ENCODE measurements at places on chromosomes 11 and 22. TPM values are rescaled to one million over a fixed set of nuclear protein-coding genes. Genes with fewer than 3 reads are reported as not detected.

- no peak for DNase-seq
Measured at GRCh38 chr11:19419808-19420207, 179.1 kb upstream of the E2F8 start.

- no peak for DNase-seq
Measured at GRCh38 chr11:130666781-130667251, 218.4 kb downstream of the ADAMTS15 start.

- no peak for DNase-seq
Measured at GRCh38 chr11:78958444-78958843, 383.8 kb upstream of the NARS2 start.

DNA sequence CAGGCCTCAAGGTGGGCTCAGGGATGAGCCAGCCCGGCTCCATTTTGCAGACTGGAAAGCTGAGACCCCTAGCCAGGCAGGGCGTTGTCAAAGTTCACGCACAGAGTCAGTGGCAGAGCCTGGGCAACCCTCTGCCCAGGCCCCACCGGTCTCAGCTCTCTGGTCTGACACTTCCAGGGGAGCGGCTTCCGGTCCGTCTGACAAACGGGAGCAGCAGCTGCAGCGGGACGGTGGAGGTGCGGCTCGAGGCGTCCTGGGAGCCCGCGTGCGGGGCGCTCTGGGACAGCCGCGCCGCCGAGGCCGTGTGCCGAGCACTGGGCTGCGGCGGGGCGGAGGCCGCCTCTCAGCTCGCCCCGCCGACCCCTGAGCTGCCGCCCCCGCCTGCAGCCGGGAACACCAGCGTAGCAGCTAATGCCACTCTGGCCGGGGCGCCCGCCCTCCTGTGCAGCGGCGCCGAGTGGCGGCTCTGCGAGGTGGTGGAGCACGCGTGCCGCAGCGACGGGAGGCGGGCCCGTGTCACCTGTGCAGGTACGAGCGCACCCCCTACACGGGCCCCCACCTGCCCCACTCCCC lies 36.0 kb downstream of the CD6 start:
- DNase-seq: no peak

DNA sequence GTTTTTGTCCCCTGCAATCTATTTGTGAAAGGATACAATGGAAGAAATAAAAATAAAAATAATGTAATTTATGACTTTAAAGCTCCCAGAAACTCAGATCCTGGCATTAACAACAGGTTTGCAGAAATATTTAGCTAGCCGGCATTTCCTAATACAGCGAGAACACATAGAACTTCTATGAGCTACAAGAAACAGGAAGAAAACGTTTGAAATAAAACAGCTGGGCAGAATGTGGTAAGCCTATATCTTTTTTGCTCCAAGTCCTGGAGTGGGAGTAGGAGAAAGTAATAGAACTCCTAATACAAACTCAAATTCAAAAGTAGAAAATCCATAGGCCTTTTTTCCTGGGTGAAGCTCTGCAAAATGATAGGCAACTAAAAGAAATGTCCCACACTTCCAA lies 29.6 kb upstream of the FIBIN start:
- DNase-seq: no peak

GRCh38 chr22:20408891-20409290 lies 14.9 kb downstream of the ZNF74 start:
- DNase-seq: peak; percentile 23

DNA sequence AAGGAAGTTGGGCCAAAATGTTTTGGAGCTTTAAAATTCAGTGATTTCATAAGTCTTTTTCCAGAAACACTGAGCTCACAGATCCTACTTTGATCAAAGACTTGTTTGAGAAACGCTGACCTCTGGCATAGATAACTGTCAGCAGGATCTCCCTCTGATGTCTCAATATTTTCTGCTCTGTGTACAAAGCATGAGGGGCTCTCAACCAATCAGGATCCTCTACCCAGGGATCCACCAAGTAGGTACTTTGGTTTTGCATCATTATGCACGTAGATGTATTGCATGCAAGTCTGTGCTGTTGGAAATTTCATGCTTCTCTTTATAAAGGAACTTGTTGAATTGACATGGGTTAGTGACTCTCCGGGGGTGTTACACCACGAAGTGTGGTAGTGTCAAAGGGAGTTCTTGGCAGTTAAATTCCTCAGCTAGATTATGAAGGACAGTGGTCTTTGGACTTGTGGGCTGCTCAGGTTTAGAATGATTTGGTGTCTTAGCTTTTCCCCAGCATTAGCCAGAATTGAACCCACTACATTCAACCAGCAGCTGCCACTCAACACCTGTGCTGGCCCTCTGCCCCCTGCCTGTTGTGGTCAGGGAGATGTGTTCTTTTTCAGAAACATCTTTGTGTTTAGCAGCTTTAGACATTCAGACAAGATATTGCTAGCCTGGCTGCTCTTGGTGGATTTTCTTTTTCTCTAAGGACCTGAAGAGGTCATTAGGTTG lies 1.7 kb upstream of the DIXDC1 start:
- no peak for DNase-seq

OR56A1 gene
- 0.13 TPM for total RNA-seq

PRRG4 gene
- total RNA-seq: 2.0 TPM

- DNase-seq: no peak
Measured at GRCh38 chr22:35910003-35910769, 118.4 kb downstream of the RBFOX2 start.

GRCh38 chr11:75031771-75032549 lies 43.2 kb downstream of the NEU3 start:
- DNase-seq: peak; percentile 79

DNA sequence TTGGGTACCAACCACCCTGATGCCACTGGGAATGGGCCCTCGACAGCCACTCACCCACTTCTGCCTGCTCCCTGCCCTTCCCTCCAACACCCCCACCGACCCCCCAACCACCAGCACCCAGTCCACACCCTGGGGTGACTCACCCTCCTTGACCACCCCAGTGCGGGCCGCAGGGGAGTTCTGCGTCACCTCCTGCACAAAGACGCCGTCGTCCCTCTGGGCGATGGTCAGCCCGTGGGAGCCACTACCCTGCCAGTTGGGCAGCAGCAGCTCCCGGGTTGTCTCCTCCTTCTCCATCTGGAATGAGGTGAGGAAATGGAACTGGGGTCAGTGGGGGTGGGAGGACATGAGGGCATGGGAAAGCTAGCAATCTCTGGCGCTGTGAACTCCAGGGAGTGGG lies 10.8 kb downstream of the AHNAK start:
- DNase-seq: peak; percentile 73

P2RY6 gene
- total RNA-seq: 6.1 TPM

OVOL1 gene
- total RNA-seq: not detected

IFITM10 gene
- total RNA-seq: 10.7 TPM

DNA sequence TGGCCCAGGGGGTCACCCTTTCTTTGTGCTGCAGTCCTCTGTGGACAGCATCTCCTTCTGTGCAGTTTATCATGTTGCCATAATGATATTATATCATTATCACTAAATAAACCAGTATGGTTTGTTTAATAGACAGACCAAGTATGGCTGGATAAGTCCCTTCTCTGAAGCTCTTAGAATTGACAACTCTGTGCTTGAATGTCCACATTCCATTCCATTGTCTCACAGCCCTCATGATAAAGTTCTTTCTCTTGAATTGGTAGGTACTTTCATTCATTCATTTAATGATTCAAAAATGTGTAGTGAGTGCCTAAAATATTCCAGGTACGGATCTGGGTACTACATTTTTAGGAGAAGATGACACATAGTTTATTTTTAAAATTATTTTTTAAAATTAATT lies 7.8 kb downstream of the RPS6KA4 start:
- no peak for DNase-seq

- peak; percentile 75 for DNase-seq
Measured at GRCh38 chr22:47276991-47277390, 514.5 kb downstream of the TBC1D22A start.

- no peak for DNase-seq
Measured at GRCh38 chr11:57414612-57415212, 12.2 kb downstream of the SLC43A3 start.

DNA sequence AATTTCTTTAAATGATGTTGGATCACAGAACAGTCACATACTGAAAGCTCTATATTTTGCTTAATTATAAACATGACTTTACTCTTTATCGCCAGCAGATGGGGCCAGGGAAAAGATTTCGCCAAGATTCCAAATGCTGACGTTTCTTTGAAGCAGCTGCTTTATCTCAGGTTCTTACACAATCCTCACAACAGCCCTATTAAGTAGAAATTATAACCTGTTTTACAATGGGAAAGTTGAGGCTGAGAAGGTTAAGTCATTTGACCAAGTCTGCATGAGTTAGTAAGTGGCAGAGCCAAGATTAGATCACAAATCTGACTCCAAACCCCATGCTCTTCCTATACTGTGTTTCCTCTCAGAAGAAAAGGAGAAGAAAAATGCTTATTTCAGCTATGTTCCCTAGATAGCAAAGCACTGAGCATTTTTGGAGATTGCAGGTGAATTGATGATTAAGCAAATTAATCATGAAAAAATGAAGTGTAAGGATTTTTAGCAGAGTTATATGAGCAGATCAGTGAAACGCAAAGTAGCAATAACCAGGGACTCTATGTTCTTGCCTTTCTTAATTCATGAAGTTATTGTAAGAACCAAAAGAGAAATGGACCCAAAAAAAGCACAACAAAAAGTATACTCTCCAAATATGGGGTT lies 79.0 kb downstream of the AASDHPPT start:
- DNase-seq: no peak

- peak; percentile 81 for DNase-seq
Measured at GRCh38 chr22:49992921-49993648, 19.5 kb downstream of the IL17REL start.

RDX gene
- 144 TPM for total RNA-seq

Measured in aorta (tissue), 5 donors.